Neural crest cell (in vitro differentiated cells): ENCODE measurements at places on chromosomes 5 and 9. TPM values are rescaled to one million over a fixed set of nuclear protein-coding genes. Genes with fewer than 3 reads are reported as not detected.

The ENDOG gene
- 21.9 and 23.7 TPM in 2 replicates for total RNA-seq

The ZNF618 gene
- total RNA-seq = 60.8 and 64.2 TPM in 2 replicates

The CDH6 gene
- 233 and 247 TPM in 2 replicates for total RNA-seq

The DCTN4 gene
- 77.3 and 83.3 TPM in 2 replicates for total RNA-seq

GRCh38 chr5:142551338-142552067, 134.4 kb downstream of the FGF1 start:
- DNase-seq = peak; percentile 66

DNA sequence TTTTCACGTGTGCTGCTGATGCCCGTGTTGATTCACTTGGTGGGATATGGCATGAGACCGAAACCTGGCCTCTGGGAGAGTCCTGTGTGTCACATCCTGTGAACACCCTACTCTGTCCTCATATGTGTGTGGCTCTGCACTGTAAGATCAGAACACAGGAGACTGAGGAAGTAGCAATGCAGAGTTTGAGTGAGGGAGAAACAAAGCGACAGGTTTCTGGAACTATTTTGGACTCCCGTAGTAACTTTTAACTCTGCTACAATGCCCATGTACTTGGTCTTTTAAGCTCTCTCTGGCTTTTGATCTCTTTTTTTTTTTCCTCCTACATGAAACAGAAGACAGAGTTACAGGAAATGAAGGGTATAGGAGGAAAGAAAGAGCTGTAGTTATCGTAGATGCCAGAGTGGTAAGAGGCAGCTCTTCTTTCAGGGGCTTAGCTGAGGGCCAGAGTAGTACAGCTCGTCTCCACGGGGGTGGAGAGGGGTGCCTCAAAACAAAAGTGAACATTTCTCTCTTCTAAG, 26.6 kb downstream of the GRAMD2B start:
- no peak for DNase-seq

- no peak for DNase-seq
Measured at GRCh38 chr5:151703227-151703626, 16.5 kb upstream of the SPARC start.

GRCh38 chr9:16930578-16930977, 60.1 kb upstream of the BNC2 start:
- no peak for DNase-seq

DNA sequence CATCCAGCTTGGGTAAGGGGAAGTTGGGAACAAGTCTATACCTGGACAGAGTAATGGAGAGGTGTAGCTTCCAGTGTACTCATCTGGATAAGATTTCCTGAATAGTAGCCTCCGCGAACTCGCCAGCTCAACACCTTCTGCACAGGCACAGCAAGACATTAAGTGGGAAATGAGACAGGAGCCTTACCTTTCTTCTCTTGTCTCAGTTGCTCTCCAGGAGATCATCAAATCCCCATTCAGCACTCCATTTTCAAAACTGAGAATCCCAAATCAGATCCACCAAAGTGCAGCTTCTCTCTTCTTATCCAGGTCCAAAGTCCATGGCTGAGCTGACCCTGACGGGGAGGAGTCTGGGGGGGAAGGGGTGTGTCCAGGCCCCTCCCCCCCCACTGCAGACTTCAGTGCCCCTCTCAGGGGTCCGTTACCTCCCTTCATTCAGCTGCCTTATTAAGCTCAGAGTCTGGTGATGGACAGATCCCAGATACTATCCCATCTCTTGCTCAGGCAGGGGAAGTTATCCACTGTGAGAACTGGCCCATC, 5.9 kb upstream of the MGAT1 start:
- DNase-seq = no peak

DNA sequence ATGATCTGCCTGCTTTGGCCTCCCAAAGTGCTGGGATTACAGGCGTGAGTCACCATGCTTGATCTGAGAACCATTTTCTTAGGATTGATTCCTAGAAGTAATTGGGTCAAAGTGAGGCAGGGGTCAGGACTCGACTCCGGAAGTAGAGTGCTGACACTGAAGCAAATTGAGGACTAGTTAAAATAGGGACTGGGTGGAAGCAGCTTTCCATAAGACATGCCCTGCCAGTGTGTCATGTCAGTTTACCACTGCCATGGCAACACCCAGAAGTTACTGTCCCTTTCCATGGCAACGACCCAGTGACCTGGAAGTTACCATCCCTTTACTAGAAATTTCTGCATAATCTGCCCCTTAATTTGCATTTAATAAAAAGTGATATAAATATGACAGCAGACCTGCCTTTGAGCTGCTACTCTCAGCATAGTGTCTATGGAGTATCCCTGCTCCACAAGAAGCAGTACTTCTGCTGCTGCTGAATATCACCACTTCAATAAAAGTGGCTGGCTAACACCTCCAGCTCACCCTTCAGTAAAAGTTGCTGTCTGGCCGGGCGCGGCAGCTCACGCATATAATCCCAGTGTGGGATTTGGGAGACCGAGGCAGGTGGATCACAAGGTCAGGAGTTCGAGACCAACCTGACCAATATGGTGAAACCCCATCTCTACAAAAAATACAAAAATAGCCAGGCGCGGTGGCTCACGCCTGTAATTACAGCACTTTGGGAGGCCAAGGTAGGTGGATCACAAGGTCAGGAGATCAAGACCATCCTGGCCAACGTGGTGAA, 47.8 kb upstream of the JADE2 start:
- DNase-seq = no peak

- no peak for DNase-seq
Measured at GRCh38 chr9:72334658-72335337, 30.2 kb downstream of the ZFAND5 start.

GRCh38 chr5:35651002-35651756, 33.5 kb downstream of the SPEF2 start:
- peak; percentile 25 for DNase-seq

DNA sequence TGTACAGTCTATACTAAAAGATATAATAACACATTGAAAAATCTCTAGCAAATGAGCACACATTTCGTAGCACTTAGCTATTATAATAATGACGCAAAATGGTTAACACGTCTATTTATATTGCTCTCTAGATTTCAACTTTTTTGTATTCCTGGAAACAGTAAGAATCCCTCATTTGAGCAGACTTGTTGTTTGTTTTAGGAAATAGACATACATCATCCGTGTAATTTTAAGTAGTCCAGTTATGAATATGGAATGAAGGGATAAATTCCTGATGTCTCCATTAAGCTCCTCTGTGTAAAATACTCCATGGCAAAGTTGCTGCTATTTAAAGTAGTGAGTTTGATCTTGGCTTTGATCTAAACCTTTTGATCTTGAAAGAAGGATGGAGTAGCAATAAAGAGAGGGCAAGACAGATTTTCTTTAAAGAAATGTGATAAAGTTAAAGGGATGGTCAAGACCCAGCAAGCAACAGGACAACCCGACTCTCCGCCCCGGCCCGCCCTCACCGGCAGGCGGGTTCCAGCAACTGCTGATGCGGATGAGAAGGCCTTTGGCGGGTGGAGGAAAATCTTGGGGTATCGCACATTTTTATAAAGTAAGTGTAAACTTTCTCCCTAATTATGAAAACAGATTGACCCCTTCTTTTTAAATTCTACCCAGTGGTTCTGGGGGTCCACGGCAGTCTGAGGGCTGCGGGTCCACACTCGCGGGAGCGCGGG, 277.4 kb downstream of the AOPEP start:
- DNase-seq = no peak

GRCh38 chr9:13721481-13722235, 442.2 kb upstream of the MPDZ start:
- no peak for DNase-seq

DNA sequence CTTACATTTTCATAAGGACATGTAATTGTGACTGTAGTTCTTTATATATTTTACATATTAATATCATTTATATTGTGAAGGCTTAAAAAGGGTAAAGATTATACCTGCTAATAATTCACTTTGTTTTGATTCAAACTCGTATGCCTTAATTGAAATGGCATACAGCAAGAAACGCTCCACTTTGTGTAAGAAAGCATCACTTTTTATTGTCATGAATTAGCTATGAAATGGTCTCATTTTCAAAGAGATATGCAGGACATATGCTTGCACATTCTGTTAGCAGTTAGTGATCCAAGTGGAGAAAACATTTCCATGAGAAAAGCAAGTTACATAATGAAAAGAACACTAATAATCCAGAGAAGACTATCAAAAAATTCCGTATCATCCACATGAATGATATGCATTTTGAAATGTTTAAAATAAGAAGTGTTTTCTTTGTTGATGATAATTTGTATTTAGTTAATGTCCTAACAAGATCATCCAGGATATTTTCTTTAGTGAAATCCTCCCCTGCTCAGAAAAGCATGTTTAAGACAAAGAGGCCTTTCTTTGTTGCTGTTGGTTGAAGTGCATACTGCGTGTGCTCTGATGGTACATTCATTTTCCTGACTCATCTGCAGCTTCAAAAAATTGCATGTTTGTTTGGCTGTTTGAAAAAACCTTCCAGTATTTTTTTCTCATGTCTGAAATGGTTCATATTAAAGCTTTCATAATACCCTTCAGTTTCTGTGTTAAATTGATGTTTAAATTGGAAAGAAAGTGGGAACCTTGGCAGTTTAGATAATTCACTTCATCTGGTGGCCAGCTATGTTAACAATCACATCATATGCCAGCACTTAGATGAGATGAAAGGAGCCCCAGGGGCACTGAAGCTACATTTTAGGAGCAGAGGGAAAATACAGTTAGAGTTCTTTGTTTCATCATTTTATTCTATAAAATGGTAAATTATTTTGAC, 242.2 kb downstream of the CSNK1G3 start:
- DNase-seq = no peak
